NCI-H1417 (cell line): ENCODE measurements at places on chromosomes 5 and 9.

DNA sequence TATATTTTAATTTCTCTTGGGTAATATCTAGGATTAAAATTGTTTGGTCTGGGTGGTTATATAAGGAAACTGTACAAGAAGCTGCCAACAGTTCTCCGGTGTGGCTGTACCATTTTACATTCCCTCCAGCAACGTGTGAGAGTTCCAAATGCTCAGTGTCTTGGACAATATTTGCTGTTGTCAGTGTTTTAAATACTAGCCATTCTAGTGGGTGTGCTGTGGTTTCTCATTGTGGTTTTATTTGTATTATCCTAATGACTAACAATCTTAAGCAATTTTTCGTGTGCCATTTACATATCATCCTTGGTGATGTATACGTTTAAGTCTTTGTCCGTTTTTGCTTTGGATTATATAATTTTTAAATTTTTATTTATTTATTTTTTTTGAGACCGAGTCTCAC is 34.0 kb downstream of the TNFSF15 start:
- DNase-seq = no peak

- no peak for DNase-seq
Observed at GRCh38 chr9:87063246-87063645, 115.9 kb upstream of the GAS1 start.

GRCh38 chr9:109811876-109812275 is 31.9 kb downstream of the PALM2AKAP2 start:
- DNase-seq = no peak

GRCh38 chr9:138070815-138071214 is 193.2 kb downstream of the CACNA1B start:
- DNase-seq = no peak

DNA sequence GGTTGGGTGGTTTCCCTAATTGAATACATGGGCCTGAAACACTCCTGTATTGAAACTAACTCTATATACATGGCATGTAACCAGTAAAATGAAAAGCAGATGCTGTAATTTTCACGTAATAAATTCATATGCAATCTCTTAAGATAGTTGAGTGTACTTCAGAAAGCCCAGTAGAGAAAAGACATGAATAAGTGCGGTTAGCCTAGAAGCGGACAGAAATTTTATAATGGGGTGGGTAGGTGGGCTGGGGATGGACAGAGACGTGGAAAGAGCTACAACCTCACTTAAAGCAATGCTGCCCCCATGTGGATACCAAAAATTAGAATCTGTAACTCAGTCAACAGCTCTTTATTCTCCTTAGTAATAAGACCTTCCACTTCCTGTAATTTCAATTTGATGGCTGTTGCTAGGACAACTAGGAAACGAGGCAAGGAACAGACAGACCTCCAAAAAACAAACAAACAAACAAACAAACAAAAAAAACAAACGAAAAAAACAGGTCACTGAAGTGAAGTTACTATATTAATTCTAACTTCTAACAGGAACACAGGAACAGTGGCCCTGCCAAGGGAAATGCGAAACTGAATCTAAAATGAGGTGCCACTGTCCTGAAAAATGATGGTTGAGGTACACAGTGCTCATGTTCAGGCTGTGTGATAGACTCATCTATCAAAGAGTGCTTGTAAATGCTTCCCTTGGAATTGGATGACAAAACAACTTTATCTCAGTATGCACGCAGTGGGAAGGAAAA is 103.4 kb upstream of the GNA14 start:
- peak; percentile 85 for DNase-seq

GRCh38 chr5:162801235-162801634 is 636.2 kb upstream of the CCNG1 start:
- DNase-seq = peak; percentile 28

DNA sequence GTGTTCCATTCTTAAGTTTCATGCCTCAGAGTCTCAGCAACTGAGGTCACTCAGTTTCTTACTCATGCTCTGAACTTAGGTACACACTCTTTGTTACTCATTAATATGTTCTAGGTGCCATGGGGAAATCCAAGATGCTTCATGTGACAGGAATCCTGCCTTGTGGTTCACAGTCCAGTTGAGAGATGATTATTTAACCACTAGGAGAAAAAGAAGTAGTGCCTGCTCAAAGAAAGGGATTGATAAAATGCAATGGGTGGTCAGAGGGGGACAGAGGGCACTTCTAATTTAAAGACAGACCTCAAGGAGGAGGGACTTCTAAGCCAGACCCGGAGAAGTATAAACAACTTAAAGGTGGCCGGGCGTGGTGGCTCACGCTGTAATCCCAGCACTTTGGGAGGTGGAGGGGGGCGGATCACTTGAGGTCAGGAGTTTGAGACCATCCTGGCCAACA is 69.0 kb downstream of the UGCG start:
- no peak for DNase-seq

DNA sequence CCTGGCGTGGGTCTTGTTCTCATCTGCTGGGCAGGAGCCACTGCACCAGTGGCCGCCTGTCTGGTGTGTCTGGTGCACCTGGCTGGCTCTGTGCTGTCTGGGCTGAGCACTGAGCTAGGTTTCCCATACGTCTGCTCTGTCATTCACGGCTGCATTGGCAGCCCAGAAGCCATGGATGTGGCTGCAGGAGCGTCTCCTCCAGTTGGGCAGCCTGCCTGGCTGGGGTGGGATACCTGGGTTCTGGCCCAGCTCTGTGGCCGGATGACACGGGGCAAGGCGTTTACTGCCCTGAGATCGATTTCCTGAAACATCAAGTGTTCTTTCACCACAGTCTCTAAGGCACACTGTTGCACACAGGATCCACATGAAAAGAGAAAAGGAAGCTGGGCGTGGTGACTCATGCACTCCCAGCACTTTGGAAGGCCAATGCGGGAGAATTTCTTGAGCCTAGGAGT is 25.5 kb upstream of the SLC25A51 start:
- no peak for DNase-seq

DNA sequence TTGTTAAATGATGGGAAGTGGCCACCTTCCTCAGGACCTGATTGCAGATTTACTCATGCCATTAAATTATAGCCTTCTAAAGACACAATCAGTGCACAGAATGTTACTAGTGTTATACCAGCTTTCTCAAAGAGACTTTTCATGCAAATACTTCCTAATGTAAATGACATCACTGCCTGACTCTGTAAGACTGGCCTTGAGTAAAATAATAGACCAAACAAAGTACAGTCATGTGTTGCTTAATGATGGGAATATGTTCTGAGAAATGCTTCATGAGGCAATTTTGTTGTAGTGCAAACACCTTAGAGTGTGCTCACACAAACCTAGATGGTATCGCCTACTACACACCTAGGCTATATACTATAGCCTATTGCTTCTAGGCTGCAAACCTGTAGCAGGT is 17.0 kb upstream of the C1QTNF3 start:
- no peak for DNase-seq

DNA sequence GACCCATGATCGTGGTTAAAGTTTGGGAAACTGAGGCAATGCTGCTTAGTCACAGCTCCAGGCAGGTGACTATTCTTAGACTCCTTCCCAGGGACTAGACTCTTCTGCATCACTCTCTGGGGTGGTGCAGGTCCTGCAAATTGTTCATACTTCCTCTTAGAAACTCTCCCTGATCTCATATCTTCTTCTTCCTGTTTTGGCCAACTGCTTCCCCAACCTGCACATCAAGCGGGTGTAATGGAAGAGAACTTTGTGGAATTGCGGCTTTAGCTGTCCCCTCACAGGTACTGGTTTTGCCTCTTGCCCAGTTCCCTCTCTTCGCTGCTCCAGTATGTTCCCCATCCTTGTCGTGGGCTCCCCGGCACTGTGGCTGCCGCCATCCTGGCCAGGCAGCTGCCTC is 111.5 kb upstream of the CTSL start:
- no peak for DNase-seq

DNA sequence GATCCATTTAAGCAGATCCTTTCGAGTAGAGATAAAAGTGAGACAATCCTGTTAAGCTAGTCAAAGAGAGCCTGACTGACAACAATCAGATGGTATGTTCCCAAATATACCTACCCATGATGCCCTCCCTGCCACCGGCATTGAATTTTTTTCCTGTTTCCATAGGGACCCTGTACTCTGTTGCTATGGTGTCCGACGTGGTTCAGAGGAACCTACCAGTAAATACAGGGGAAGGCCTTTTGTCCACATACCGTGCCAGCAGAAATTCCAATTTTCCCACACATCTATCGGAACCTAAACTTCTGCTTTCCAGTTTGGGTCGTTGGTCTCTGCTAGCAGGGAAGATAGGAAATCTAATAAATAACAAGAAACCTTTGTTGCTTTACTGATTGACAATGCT is 64.7 kb downstream of the MEGF10 start:
- peak; percentile 5 for DNase-seq

GRCh38 chr5:68074048-68074632 is 141.4 kb upstream of the PIK3R1 start:
- peak; percentile 91 for DNase-seq

DNA sequence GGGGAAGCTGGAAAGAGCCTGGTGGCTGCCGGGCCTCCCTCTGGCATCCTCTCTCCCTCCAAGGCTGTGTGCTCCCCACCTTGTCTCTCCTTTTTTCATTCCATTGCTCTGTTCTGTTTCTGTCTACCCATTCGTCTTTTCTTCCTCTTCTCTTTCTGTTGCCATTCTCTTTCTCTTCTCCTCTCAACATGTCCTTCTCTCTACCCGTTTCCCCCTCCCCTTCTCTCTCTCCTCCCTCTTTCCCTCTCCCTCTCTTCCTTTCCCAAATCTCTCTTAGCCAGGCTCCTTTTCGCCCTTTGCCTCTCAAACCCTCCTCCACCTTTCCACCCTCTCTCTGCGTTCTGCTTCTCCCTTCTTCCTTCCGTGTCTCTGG is 19.4 kb upstream of the KCNIP1 start:
- DNase-seq = no peak

DNA sequence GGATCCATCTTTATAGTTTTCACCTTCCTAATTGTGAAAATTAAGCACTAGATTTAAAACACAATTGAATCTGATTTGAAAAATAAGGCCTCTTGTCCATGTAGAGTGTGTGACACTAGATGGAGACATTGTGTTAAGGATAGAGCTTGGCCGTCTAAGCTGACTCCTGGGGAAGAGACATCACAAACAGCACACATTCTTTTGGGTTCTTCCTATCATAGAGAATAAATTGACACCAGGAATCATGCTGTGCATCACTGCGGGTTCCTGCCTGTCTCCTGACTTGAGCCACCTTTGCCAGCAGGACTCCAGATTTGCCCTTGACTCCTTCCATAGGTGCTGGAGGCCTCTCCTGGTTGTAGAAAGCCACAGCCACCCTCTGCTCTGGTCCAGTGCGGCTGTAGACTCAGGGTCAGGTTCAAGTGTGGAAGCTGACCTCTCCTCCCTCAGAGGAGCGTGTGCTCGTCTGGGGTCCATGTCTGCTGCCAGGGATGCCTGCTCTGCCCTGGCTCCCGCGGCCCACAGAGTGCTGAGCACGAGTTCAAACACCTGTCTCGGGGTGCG is 11.2 kb downstream of the ROPN1L start:
- DNase-seq = peak; percentile 78

GRCh38 chr5:52119768-52120167 is 667.9 kb upstream of the ITGA1 start:
- no peak for DNase-seq

DNA sequence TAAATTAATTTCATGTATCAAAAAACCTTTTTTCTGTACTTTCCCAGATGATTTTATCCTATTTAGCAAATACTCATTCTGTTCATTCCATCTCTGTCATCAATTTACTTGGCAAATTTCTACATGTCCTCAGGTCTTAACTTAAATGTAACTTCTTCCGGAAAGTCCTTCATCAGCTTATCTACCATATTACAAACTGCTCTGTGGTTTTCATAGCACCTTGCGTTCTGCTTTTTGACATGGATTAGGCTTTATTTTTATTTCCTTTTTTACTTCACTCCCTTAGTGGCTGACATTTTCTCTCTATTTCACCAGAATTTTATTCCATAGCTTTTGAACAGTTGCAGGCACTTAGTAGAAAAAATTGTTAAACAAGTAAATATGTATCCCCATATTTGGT is 1040.8 kb downstream of the TAF11L14 start:
- DNase-seq = no peak

DNA sequence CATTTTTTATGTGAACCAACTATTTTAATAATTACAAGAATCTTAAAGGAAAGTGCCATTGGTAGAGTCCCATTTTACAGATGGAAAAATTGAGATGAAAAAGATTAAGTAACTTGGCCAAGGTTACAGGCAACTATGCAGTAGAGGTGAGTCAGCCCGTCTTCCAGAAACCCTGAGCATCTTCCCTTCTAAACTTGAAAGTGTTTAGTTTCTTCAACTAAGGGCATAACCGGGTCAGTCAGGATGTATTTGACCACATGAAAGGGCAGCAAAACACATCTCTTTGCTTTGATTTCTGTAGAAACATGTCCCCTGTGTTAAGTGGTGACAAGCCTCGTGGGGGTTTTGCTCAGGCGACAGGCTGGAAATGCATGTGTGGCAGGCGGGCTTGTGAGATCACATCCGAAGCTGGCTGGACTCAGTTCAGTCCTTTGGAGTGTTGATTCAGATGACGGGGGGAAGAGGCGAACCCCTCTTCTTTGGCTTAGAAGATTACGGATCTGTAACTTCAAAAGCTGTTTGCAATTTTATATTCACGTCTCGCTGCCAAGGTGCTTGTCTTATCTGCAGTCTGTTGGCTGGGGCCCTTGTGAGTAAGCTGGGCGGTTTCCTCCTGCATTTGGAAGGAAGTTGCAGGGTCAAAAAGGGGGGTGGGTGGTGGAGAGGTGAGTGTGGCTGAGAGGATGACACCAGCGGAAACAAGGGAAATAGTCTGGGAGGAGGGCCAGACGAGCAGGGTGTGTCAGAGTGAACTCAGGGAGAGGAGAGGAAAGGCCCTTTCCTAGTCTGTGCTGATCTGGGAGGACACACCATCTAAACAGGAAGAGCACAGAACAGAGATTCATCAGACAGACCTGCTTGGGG is 78.9 kb upstream of the RPS23 start:
- DNase-seq = no peak

GRCh38 chr9:122377241-122378164 is 6.7 kb downstream of the PTGS1 start:
- DNase-seq = no peak

DNA sequence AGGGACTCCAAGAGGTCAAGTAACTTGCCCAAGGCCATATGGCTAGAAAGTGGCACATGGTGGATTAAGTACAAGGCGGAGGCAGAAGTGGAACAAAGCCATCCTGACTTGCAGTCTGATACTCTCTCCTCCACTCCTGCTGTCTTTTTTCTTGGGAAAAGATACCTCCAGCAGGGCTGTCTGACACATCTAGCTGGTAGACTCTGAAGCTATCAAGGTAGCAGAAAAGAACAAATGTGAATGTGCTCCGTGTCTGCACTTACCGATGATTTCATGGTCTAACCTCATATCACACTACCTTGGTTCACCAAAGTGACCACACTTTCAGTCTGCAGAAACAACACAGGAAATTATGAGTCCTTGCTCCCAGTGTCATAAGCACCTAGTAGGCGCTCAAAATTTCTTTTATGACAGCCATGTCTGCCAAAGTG is 284.8 kb downstream of the CRB2 start:
- DNase-seq = no peak

GRCh38 chr9:135908093-135908753 is 877 bp upstream of the CAMSAP1 start:
- no peak for DNase-seq
